ENCODE measurements at places on chromosomes 3 and 15.

DNA sequence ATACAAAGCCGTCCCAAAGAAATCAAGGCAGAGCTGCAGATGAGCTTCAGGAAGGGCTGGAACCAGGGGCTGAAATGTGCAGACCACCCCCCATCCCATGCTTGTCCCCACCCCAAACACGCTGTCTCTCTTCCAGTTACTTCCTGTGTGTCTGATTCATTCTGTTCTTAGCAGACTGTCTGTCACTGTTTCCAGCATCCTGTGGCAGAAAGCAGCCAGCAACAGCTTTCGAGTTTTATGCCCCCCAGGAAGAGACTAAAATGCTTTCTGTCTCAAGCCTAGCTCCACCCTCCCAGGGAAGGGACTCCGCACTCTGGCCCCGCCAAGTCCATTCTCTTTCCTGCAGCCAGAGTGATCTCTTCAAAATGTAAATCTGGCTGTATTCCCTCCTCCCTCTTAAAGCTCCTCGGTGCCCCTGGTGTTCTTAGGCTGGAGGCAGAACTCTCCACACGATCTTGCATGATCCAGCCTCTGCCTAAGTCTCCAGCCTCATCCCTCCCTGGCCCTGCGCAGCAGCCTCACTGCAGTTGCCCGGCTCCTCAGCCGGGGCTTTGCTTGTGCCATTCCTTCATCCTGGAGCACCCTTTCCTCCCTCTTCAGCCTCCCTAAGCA is 41.5 kb downstream of the HRH1 start:
- no peak for DNase-seq

DNA sequence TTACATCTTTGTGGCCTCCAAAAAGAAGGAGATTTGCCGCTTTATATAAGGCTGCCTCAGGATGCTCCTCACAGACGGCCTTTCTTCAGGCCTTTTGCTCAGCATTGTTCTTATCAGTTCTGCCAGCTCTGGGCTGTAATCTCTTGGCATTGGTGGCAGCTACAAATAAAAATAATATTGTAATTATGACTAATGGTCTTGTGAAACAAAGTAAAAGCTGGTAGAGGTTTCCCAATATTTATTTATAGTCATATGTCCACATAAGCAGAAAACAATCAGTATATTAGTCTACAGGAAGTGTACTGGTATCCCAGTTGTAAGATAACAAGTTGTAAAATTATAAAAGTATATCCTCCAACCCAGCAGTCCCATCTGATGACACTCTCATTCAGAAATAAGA is 7.3 kb downstream of the NEK4 start:
- no peak for DNase-seq

DNA sequence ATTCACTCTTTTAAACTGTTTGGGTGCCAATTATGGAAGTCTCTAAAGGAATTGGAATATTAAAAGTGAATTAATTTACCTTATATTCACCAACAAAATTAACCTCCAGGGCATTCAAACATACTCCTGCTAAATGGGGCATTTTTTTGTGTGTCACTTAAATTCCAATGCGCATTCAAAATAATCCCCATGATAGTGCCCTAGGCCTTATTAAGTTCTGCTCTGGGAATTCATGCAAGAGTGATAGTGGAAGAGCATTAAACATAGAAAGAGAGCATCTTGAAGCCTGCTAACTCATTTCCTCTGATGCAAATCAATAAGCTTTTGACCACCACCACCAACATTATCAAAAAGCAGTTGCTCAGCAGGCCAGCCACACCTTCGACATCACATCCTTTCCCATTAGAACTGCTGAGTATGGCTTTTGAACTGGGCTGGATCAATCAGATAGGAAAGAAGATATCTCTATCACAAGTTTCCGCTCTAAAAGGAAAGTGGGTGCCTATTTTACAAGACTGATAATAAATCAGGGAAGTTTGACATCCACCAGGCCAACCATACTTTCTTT is 156.7 kb downstream of the TMCO5A start:
- DNase-seq = no peak

GRCh38 chr3:127573401-127573800 is 17.1 kb downstream of the TPRA1 start:
- DNase-seq = no peak

GRCh38 chr15:88711806-88712205 is 73.0 kb downstream of the ISG20 start:
- no peak for DNase-seq

GRCh38 chr15:51229907-51230330 is 108.5 kb downstream of the CYP19A1 start:
- no peak for DNase-seq

DNA sequence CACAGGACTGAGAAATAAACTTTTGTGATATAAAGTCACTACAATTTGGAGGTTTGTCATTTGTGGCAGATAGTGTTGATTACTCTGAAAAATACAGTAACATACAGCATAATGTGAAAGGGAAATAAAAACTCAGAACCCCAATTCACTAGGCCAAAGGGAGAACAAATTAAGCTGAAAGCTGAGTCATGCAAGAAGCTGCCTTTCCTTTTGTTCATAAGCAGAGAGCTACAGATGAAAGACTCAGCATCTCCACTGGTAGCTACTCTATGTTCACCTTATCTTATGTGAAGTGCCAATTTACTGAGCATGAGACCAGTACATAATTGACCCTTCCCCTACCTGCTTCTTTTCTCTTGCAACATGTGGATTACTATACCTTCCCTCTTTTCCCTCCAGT is 19.3 kb upstream of the SLTM start:
- no peak for DNase-seq

- no peak for DNase-seq
Measured at GRCh38 chr3:120536642-120537041, 59.5 kb upstream of the NDUFB4 start.

DNA sequence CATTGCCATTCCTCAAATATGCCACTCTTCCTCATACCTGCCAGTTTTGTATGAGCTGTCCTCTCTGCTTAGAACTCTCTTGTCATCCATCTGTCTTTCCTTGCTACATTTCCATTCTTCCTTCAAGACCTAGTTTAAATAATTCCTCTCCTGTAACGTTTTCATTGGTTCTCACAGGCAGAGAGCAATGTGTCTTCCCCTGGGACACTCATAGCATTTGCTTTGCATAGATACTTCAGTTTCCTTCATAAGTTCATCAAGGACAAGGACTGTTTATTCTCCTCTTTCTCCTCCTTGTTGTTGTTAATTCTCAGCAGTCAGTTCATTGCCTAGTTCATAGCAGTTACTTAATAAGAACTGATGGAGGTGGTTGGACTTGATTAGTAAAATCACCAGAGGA is 10.5 kb downstream of the NR2C2 start:
- DNase-seq = no peak

DNA sequence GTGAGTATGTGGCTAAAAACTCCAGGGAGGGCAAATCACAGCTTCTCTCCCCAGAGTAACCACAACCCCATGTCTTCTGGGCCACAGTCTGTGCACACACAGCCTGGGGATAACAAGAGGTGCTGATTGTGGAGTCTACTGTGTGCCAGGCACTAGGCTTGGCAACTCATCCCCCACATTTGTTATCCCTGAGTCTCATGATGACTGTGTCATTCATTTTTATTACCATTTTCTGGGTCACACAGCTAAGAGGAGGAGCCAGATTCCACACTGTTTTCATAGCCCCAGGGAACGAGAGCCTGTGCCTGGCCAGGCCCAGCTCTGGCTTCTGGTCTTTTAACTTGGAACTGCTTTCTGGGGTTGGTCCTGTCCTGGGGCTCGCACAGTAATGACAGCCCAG is 34.5 kb downstream of the ESYT3 start:
- no peak for DNase-seq

DNA sequence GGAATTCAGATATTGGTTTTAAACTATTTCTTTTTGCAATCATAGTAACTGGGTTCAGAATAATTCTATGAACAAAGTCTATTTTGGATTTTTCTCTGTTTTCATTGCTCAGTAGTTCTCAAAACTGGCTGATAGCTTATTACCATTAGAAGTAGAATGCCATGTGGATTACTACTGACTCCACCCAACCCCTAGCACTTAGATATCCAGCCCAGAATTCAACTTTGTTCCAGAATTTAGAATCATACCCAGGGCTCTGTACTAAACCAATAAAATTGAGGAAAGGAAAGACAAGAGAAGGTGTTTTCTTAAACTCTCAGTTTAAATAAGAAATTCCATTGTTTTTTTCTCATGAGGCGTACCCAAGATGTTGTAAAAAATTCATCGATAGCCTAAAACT is 39.0 kb upstream of the ABHD10 start:
- DNase-seq = no peak

- DNase-seq = no peak
Measured at GRCh38 chr3:80676866-80677265, 909.1 kb upstream of the ROBO1 start.

DNA sequence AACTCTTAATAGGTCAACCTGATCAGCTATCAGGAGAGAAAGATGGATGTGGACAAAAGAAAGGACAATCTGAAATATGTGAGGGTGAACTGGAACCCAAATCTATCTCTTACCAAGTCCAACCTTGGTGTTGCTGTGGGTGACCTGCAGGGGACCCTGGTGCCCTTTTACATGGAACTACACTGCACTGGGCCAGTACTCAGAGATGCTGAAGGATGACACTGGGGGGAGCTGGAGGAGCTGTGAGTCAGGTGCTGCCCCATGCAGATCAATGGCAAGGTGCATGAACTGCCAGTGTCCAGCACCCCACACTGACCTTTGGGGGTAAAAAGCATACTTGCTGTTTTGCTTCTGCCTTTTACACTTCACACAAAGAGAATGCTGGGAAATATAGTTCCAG is 55.6 kb upstream of the TBC1D5 start:
- DNase-seq = no peak

- DNase-seq = no peak
Measured at GRCh38 chr3:85535517-85535916, 576.7 kb downstream of the CADM2 start.

GRCh38 chr15:25712192-25712960 is 150.8 kb downstream of the ATP10A start:
- no peak for DNase-seq

DNA sequence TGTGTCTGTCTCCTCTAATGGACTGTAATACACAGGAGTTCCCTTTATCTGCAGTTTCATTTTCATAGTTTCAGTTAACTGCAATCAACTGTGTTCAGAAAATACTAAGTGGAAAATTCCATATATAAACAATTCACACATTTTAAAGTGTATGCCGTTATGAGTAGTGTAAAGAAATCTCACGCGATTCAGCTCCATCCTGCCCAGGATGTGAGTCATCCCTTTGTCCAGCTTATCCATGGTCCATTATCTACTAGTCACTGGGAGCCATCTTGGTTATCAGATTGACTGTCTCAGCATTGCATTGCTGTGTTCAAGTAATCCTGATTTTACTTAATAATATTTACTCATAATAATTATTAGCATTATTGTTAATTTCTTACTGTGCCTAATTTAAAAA is 14.5 kb downstream of the ZPLD1 start:
- DNase-seq = no peak

DNA sequence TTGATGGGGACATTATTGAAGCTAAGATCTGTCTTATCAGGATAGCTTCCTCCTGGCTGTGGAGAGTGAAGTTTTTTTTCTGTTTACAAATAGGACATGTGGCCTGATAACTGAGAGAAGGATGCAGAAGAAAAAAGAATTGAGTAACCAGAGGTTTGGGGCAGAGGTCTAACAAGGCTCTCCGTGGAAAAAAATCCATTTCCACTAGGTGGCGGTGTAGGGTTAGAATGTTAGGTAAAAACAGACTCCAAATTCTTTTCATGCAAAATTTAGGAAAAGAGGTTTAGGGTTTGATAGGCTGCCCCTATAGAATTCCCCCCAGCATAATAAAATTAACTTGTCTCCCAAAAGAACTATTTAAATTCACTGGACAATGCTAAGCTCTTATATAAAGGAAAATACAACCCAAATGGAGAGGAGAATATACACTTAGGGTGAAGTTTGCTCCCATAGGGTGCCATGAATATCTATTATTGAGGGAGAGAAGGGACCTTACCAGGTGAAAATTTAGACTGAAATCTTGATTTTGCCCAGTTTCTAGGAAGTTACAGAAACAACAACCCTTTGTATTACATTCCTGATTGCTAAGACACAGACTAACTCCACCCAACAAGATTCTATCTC is 1560.4 kb downstream of the OTOL1 start:
- peak; percentile 50 for DNase-seq

DNA sequence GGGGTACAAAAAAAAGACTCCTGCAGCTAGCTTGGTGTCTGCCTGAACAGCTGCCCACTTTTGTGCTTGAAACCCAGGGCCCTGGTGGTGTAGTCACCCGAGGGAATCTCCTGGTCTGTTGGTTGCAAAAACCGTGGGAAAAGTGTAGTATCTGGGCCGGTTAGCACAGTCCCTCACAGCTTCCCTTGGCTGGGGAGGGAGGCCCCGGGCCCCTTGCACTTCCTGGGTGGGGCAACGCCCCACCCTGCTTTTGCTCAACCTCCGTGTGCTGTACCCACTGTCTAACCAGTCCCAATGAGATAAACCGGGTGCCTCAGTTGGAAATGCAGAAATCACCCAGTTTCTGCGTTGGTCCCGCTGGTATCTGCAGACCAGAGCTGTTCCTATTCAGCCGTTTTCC is 211.7 kb upstream of the ZPLD1 start:
- DNase-seq = no peak

GRCh38 chr3:171811295-171811912 is 1.1 kb upstream of the PLD1 start:
- DNase-seq = no peak

Measured in NCI-H2081 treated with DMSO at 0.1 percent for 48 hours (cell line).